Tibial nerve (tissue), 4 donors: ENCODE measurements at places on chromosomes 5 and 9. TPM values are rescaled to one million over a fixed set of nuclear protein-coding genes. Genes with fewer than 3 reads are reported as not detected.

The RHOBTB3 gene
- total RNA-seq, result 219 TPM

The PCDHA11 gene
- total RNA-seq, result 0.60 TPM

The MEGF10 gene
- total RNA-seq, result 3.3 TPM

The SLC6A7 gene
- not detected for total RNA-seq

The CDKN2B gene
- total RNA-seq, result 28.2 TPM

The SLC24A2 gene
- not detected for total RNA-seq

The CTSV gene
- 0.42 TPM for total RNA-seq

DNA sequence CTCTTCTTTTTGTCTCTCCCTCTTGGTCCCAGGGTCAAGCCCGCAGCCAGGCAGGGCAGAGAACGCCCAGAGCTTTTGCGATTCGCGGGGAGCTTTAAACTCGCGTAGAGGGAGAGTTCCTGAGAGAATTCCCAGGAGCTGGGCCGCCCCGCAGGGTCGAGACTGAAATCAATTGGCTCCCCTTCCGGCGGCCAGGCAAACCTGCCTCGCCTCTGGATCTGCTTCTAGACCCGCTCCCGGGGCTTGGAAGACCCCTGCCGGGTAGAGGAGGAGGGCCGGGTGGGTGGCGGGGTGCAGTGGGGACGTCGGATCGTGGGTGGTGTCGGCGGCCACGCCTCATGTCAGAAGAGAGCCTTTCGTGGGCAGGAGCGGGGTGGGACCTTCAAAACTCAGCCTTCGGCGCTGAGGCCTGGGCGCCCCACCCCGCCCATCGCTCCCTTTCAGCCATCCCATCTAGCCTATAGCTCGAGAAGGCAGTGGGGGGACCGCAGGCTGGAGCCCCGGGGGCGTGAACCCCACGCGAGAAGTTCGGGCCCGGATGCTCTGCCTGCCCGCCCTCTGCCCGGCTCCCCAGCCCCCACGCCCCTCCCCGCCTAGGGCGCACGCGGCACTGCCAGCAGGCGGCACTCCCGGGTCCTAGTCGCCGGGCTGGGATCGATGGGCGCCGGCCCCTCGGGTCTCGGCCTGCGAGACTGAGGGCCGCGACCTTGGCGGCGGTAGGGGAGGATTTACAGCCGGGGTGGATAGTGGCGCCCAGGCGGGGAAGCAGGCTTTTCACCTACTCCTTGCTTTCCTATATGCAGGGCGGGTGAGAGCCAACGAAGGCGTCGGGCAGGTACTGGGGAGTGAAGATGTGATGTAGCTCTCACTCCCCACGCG lies 6.1 kb downstream of the PRDM6 start:
- H3K4me1 ChIP-seq, result peaks cover 23% of the 10 kb centered on the region
- H3K27ac ChIP-seq, result no peak overlapping the region
- no peaks in the 10 kb centered on the region for H3K27me3 ChIP-seq
- no peaks in the 10 kb centered on the region for H3K36me3 ChIP-seq
- DNase-seq, result no peak

GRCh38 chr5:65481171-65481581 lies 544 bp downstream of the ADAMTS6 start:
- DNase-seq, result no peak
- peak overlapping the region; percentile 94 for H3K27ac ChIP-seq
- H3K4me3 ChIP-seq, result peak overlapping the region; percentile 44
- H3K36me3 ChIP-seq, result no peaks in the 10 kb centered on the region
- no peaks in the 10 kb centered on the region for H3K27me3 ChIP-seq

DNA sequence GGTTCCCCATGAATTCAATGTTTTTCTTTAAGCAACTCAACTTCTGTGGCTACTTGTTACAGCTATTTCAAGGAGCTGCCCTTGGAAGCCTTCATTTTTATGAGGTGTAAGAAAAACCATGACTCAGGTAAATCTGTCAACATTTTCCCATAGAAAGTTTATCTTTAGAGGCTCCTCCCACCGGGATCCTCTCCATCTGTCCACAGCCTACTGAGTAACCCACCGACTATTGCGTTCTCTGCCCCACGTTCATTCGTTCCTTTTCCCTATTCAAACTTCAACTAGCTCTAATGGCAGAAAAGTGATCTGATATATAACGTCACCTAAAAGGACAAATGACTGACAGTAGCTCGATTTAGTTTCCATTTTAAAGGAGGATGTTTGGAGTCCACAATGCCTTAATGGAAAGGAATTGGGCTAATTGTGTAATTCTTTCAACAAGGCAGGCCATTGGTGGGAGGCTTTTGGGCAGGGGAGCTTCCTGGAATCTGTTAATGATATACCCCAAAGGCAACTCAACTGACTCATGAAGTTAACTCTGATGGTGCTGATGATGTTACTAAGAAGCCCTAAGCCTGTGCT lies 29.3 kb upstream of the NR3C1 start:
- H3K4me3 ChIP-seq, result no peak overlapping the region
- no peaks in the 10 kb centered on the region for H3K27me3 ChIP-seq
- no peak for DNase-seq

- H3K27ac ChIP-seq, result no peak overlapping the region
- DNase-seq, result peak; percentile 82
- H3K27me3 ChIP-seq, result no peaks in the 10 kb centered on the region
- peaks cover 6% of the 10 kb centered on the region for H3K4me1 ChIP-seq
- no peak overlapping the region for H3K4me3 ChIP-seq
- H3K36me3 ChIP-seq, result no peaks in the 10 kb centered on the region
Measured at GRCh38 chr5:142151436-142152383, 43.1 kb downstream of the NDFIP1 start.

GRCh38 chr9:86577420-86578333 lies 223.5 kb upstream of the TUT7 start:
- no peak overlapping the region for H3K4me3 ChIP-seq
- no peaks in the 10 kb centered on the region for H3K27me3 ChIP-seq
- no peak overlapping the region for H3K27ac ChIP-seq
- DNase-seq, result no peak
- H3K4me1 ChIP-seq, result no peaks in the 10 kb centered on the region

GRCh38 chr9:91200692-91201336 lies 160.9 kb downstream of the AUH start:
- H3K4me3 ChIP-seq, result no peak overlapping the region
- no peak overlapping the region for H3K27ac ChIP-seq
- no peaks in the 10 kb centered on the region for H3K36me3 ChIP-seq
- no peaks in the 10 kb centered on the region for H3K27me3 ChIP-seq

GRCh38 chr9:107881626-107882300 lies 392.2 kb upstream of the KLF4 start:
- H3K27ac ChIP-seq, result no peak overlapping the region
- no peaks in the 10 kb centered on the region for H3K36me3 ChIP-seq
- H3K27me3 ChIP-seq, result no peaks in the 10 kb centered on the region
- no peak for DNase-seq

DNA sequence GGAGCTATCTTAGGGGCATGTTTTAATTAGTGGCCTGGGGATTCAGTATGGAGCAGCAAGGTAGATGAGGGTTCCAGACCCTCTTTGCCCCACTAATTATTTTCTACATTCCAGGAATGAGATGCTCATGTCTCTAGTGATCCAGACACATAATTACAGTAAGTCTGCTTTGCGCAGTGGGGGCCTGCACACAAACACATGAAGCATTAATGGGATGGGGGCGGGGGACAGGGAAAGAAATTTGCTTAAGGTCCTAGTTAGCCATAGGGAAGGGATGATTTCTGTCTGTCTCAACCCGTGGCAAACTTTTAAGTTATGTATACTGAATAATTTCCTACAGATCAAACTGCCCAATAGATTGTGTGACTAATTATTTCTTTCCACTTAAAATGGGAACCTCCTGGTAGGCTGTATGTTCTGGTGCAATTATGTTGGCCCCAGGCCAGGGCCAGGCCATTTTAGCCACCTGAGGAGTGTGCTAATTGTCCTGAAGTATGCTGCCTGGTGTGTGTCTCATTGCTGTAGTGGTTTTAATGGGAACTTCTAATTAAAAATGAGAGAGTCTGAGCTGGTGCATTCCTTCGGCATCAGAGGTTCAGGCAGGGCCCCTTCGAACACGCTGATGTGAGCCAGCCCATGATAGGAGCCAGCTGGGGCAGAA lies 134.4 kb downstream of the PTTG1 start:
- no peaks in the 10 kb centered on the region for H3K27me3 ChIP-seq
- no peak overlapping the region for H3K4me3 ChIP-seq
- H3K4me1 ChIP-seq, result no peaks in the 10 kb centered on the region

GRCh38 chr9:18579536-18579935 lies 105.6 kb downstream of the ADAMTSL1 start:
- no peaks in the 10 kb centered on the region for H3K36me3 ChIP-seq
- H3K4me1 ChIP-seq, result no peaks in the 10 kb centered on the region
- no peaks in the 10 kb centered on the region for H3K27me3 ChIP-seq
- no peak overlapping the region for H3K27ac ChIP-seq
- no peak overlapping the region for H3K4me3 ChIP-seq
- no peak for DNase-seq

GRCh38 chr5:64518793-64519192 lies 13.0 kb downstream of the RGS7BP start:
- no peaks in the 10 kb centered on the region for H3K36me3 ChIP-seq
- no peak overlapping the region for H3K27ac ChIP-seq

DNA sequence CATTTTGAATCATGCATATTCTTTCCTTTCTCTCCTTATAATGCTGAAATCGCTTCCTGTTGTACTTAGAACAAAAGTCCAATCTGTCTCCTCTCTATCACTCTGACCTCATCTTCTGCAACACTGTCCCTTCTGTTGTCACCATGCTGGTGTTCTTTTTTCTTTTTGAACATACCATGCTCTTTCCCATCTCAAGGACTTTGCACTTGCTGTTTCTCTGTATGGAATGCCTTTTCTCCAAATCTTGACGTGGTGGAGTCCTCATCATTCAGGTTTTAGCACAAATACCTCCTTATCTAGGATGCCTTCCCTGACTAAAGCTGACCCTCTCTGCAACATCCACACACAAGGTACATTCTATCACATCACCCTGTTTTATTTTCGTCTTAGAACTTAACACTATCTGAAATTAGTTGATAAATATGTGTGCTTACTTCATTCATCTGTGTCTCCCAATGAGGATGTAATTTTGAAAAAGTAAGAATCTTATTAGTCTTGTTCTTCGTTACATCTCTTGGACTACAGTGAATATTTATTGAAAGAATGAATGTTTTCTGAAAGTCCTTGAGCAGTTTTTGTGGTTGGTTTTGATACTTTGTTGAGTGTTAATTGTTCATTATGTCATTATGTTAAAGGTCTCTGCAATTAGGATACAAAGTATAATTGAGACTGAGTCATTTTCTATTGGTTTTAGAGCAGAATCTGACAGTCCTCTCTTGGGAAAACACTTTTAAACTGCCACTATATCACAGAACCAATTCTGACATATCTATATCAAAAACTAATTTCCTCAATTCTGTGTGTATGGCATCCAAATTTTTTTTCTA lies 145.3 kb upstream of the RASA1 start:
- DNase-seq, result no peak
- no peaks in the 10 kb centered on the region for H3K27me3 ChIP-seq
- peaks cover 6% of the 10 kb centered on the region for H3K4me1 ChIP-seq
- H3K27ac ChIP-seq, result no peak overlapping the region

GRCh38 chr9:107190061-107190935 lies 92.8 kb upstream of the RAD23B start:
- no peak overlapping the region for H3K27ac ChIP-seq
- H3K36me3 ChIP-seq, result no peaks in the 10 kb centered on the region
- no peaks in the 10 kb centered on the region for H3K27me3 ChIP-seq
- no peak for DNase-seq

- H3K27ac ChIP-seq, result no peak overlapping the region
- DNase-seq, result no peak
- peaks cover 30% of the 10 kb centered on the region for H3K4me1 ChIP-seq
- H3K4me3 ChIP-seq, result no peak overlapping the region
- H3K36me3 ChIP-seq, result no peaks in the 10 kb centered on the region
Measured at GRCh38 chr9:94882966-94883641, 156.6 kb downstream of the AOPEP start.
